ENCODE measurements at places on chromosomes 6 and 20.

- no peak for DNase-seq
Observed at GRCh38 chr6:144248003-144248402, 37.1 kb upstream of the UTRN start.

DNA sequence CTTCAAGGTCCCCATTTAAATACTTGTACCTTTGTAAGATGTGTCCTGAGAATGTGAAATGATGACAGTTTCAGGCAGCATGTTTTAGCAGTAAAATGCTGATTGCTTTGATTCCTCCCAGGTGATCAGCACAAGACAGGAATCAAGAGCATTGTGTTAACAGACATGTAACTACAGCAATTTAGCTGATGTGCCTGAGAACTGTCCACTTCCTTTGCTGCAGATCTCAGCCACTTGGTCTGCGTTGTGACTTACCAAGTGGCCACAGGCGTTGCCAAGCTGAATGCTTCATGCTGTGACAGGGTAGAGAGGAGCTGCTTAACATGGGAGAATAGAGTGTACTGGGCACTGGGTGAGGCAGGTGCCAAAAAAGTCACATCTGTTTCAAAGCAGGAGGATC, 767.0 kb upstream of the POU3F2 start:
- DNase-seq = no peak

DNA sequence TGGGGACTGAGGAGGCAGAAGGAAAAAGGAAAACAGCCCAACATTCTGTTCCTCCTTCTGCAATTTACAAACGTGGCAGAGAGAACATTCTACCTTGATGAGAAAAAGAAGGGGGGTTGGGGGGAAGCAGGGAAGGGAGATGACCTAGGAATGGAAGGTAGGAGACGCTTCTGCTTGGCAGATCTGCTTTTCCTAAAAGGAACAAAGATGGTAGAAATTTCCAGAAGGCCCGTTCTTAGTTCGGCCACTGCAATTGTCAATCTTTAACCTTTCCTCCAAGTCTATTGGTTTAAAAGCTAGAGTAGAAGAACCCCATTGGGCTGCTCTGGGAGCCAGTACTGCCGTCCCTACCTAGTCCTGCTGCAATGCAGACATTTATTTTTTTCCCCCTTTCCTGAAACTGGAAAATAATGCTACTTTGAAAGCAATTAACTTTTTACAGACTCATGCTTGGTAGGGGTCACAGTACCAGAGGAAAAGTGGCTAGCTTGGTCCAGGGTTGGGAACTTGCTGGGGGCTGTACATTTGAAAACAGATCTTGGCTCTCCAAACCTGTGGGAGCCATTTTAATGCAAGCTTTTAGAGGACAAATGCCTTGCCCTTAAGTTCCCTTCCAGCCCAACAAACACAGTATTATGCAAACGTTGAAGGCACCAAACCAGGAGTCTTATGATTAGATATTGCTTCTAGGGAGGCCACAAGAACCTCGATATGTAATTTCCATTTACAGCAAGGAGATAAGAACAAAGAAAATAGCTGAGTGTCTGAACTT, 2.6 kb downstream of the ZMYND8 start:
- DNase-seq = no peak

- DNase-seq = no peak
Observed at GRCh38 chr6:153503810-153504209, 372.7 kb upstream of the RGS17 start.

- peak; percentile 96 for DNase-seq
Observed at GRCh38 chr6:108560463-108561308, at the start of gene FOXO3. Gene FOXO3 (plus strand): TSS chr6:108560917. CDS start chr6:108561209, 292 bp downstream.

- no peak for DNase-seq
Observed at GRCh38 chr6:36945301-36945700, 9.2 kb upstream of the PI16 start.

- no peak for DNase-seq
Observed at GRCh38 chr6:159071843-159072769, 27.3 kb upstream of the TAGAP start.

- no peak for DNase-seq
Observed at GRCh38 chr6:10314163-10314955, 100.5 kb downstream of the TFAP2A start.

DNA sequence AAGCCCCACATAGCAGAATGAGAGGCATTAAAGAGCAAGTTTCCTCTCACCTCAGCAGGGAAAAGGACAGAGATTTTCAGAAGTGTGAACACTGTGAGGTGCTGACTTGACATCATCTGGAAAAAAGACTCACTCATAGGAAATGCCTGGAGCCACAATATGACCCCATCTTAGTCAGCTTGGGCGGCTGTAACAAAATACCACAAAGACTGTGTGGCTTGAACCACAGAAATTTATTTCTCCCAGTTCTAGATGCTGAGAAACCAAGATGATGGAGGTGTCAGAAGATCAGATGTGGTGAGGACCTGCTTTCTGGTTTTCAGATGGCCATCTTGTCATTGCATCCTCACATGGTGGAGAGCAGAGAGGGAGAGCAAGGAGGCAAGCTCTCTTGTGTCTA, 253.1 kb downstream of the ADGB start:
- no peak for DNase-seq

- DNase-seq = no peak
Observed at GRCh38 chr6:34273242-34273805, 24.5 kb upstream of the SMIM29 start.

GRCh38 chr20:25584905-25585704, at the start of gene NINL:
Gene NINL (minus strand): TSS chr20:25585531. CDS start chr20:25526587, 58,944 bp downstream.
- DNase-seq = peak; percentile 30

DNA sequence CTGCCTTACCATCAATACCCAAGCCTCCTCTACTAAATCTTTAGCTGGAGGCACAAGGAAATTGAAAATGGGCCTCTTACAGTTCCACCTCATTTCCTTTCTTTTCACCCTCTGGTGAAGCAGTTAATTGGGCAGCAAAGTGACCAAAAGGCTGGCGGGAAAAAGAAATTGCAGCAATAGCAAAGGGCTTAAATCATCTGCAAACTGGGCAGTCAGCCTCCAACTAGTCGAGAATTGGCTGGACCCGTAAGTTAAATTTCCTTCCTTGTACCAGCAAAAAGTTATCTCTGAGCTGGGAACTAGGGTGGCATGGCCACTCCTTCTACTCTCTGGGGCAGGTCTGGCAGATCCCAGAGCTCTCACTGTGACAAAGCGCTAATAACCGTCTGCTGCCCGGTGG, 33.5 kb downstream of the GHRH start:
- DNase-seq = no peak

DNA sequence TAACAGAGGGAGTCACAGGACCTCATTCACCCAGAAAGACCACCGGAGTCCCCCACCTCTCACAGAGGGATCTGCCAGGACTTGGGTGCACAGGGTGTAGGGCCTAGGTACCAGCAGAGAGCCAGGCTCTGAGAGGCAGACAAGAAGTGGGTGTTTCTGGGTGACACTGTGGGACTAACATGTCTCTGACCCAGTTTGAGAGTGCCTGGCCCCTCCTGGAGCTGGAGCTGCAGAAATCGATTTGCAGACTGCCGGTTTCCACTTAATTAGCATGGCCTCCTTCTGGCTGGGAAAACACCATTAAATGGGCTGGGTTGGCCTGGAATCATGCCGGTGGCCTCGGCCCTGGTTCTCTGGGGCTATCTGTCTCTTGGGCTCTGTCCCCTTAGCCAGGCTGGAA, 59.2 kb downstream of the PPP1R16B start:
- DNase-seq = no peak

DNA sequence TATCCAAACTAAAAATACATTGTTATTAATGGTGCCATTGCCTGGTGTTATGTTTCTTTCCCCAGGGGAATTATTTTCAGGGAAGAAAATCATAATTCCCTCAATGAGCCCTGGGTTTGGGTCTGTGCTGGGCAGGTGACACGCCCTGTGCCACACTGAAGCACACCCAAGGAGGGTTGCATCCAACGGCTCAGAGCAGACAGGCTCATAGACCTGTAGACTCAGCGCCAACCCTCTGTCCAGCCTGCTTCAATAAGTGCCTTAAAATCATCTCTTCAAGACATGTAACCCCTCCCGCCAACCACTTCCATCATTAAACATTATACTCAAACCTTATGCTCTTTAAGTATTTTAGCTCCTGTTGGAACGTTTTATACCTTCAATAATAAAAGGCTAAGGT, 225.3 kb upstream of the CDH4 start:
- DNase-seq = no peak

- DNase-seq = peak; percentile 23
Observed at GRCh38 chr20:17431621-17432364, 99.4 kb downstream of the BFSP1 start.

DNA sequence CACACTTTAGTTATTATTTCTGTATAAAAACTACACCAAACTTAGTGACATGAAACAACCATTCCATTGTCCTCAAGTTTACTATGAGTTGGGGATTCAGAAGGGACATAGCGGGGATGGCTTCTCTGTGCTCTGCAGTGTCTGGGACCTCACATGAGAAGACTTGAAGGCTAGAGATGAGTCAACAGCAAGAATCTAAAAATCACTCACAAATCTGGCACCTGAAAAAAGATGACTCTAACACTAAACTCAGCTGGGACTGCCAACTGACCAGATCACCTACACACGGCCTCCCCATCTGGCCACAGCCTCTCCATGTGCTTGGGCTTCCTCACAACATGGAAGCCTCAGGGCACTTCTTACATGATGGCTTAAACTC, 63.0 kb upstream of the EYA2 start:
- DNase-seq = no peak

DNA sequence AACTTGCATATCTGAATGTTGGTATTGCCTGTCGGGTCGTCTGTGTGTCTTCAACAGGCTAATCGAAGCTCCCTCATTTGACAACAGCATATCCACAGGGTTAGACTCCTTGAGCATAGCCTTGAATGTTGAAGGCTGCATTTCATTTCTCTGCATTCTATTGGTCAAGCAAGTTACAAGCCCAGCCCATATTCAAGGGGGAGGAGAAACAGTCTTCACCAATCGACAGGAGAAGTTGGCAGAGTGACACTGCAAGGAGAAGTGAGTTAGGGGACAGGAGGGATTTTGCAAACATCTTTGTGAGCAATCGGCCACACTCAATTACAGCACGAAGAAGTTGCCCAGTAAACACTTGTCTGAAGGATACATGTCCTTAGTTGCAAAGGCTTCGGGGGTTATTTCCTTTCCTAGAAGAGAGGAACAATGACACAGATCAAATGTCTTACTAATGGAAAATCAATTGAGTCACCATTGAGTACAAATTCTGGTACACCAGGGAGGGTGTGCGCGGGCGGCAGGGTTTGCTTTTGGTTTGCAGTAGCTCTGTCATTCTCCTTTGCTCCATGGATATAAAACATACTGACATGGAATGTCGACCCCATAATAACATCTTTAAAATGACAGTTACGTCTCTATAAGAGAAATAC, 60.6 kb upstream of the NT5E start:
- no peak for DNase-seq

DNA sequence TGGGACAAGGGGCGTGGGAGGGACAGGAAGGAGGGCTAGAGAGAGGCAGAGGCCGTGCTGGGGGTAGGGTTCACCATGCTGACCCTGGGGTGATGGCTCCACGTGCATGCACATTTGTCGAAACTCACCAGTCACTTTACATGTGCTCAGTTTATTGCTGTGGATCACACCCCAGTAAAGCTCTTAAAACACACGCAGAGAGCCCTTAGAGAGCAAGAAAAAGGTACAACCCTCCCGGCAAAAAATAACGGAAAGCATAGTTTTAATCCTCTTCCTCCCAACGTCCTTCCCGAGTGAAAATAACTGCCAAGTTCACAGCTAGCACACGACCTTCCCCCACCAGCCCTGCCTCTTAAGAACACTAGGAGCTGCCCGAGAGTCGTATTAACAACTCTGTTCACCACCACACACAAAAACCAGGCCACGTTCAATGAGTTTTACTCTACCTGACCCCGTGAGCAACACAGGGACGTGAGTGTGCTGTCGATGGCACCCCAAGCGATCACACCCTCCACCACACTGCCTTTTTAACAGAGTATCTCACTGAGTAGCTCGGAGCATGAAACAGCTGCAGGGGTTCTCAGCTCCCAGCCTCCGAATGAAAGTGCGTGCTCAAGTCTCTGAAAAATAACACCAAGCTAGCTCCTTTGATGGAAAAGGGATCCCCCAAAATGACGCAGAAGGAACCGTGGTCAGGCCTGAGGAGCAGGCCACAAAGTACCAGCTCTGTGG, 39.7 kb downstream of the TAF4 start:
- no peak for DNase-seq

GRCh38 chr20:6942266-6942665, 174.8 kb downstream of the BMP2 start:
- no peak for DNase-seq

- DNase-seq = no peak
Observed at GRCh38 chr6:104396077-104396476, 463.6 kb downstream of the HACE1 start.

DNA sequence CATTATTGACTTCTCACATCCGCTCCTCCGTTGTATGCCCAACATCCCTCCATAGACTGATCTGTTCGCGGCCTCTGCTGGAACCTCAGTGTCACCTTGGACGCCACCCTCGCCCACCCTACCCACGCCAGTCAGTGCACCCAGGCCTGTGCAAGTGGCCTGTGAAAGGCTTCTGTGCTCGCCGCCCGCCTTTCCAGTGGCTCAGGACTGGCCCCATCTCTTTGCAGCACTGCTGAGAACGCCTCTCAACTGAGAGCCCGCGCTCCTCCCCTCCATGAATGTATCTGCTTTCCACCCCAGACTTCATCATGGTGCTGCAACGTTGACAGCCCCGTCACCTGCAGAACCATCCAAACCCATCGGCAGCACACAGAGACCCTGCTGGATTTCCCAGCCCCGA, 227.3 kb upstream of the QKI start:
- no peak for DNase-seq

GRCh38 chr20:54573838-54574237, 98.4 kb downstream of the DOK5 start:
- no peak for DNase-seq

- DNase-seq = no peak
Observed at GRCh38 chr6:34855463-34855862, 32.4 kb downstream of the TAF11 start.

- DNase-seq = no peak
Observed at GRCh38 chr20:48064929-48065328, 279.6 kb upstream of the SULF2 start.

DNA sequence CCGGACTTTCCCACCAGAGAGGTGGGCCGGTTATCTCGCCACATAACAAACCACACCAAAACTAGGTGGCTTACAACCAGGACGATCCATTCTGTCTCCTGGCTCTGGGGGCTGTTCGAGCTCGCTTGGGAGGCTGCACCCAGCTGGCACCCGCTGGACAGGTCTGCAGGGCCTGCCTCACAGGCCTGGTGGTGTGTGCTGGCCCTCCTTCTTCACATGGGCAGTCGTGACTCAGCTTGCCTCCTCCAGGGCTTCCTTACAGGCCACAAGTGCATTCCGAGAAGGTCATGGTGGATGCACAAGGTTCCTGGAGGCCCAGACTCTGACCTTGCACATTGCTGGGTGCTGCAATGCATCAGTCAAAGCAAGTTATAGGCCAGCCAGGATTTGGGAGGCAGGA, 34.2 kb downstream of the FOXF2 start:
- no peak for DNase-seq

All from Peyer's patch (tissue), 4 donors.